ENCODE measurements at places on chromosomes 1 and 21.
A peak's percentile ranks its signal among the peaks of the same experiment; 100 is the strongest.

- no peak for DNase-seq
Measured at GRCh38 chr1:230972855-230973271, 5.8 kb downstream of the TTC13 start.

DNA sequence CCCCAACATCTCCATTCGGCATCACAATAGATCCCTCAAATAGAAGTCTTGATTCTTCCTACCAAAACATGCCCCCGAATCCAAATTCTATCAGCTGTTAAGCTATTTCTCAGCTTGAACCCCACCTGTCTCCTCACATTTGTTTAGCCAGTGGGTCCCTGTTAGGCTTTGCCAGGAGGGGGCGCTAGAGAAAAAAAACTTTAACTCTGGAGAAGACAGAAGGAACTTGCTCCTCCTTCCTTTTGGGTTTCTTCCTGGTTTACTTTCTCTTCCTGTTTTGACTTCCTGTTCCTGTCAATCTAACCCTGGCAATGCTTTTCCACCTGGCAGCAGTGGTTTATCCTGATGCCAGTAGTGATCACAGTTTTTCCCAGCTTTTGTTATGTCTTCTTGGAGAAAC lies 95.6 kb upstream of the KCNK1 start:
- no peak for DNase-seq

DNA sequence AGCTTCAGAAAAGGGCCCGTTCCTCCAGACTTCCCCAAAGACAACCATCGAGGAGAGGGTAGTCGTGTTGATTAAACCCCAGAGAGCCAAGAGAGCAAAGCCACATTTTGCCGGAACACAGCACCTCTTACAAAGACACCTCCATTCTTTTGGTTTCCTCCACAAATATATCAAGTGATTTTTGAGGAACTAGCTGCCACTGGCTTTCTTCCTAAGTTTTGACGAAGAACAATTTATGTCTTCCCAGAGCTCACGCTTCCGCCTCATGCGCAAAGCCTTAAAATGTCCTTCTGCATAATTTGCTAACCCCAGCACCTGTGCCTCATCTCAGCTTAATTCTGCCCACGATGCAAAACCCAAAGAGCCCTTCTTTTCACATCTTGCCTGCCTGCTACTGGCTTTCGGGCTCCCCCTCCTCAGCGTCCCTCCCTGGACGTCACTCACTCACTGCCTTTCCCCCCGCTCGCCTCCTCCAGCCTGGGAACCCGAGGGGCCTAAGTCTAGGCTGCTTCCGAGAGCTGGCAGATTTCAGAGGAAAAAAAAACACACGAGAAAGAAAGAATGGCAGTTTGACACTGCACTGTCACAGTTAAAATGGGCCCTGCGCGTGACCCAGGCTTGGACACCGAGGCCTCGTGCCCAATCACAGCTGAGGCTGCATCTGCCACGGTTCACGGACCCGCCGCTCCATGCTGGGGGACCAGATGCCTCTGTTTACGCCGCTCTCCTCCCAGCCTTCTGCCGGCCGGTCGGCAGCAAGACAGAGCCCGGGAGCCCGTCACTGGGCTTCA lies 77.6 kb upstream of the IFNAR2 start:
- DNase-seq = no peak

DNA sequence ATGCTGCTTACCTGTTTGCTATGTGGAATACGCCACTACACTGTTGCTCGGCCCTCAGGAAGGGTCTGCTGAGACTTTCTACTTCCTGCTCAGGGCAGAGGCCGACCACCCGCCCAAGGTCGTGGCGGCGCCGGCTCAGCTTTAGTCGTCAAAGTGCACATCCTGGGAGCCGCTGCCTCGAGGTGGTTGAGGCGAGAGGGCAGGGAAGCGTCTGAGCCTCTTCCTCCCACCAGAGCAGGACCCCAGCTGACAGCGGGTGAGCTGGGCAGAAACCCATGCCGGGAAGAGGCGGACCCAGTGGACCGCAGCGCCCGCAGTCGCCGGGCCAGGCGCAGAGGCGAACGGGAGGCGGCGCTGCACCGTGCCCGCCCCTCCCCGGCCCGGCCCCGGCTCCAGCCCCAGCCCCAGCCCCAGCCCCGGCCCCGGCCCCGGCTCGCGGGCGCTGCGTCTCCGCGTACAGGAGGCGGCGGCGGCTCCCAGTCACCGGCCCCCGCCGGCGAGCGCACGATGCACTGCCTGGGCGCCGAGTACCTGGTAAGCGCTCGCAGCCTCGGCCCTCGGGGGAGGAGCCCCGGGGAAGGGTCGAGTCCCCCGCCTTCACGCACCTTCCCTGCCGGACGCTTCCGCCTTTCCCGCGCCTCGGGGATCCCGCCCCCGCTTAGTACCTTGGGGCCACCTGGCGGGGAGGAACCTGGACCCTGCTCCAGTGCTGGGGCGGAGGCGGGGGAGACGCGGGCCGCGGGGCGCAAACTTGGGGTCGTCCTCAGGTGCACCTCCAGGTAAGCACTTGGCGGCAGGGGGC lies at the start of gene SLC44A3:
SLC44A3 (plus strand) TSS at position 413 of the 802 bp plus-strand sequence; CDS start at position 508, 95 bp downstream.
- DNase-seq = peak; percentile 31

GRCh38 chr1:35959304-35959703 lies 28.4 kb downstream of the AGO3 start:
- no peak for DNase-seq

DNA sequence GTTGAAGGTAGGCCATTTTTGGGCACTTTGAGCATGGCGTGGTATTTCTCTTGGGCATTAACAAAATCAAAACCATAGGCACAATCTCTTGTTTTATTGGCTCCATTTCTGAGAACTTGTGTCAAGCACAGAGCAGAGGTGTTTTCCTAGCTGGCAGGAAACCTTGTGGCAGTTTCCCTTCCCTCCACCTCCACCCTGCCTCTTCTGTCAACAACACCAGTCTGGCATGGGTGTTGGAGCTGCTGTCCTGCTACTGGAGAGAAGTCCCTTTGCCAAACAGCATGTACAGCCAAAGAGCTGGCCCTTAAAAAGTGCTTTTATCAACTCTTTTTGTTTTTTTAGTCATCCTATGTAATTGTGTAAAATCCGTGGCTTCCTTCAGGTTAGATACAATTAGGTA lies 16.0 kb downstream of the ATP1A1 start:
- DNase-seq = peak; percentile 72

DNA sequence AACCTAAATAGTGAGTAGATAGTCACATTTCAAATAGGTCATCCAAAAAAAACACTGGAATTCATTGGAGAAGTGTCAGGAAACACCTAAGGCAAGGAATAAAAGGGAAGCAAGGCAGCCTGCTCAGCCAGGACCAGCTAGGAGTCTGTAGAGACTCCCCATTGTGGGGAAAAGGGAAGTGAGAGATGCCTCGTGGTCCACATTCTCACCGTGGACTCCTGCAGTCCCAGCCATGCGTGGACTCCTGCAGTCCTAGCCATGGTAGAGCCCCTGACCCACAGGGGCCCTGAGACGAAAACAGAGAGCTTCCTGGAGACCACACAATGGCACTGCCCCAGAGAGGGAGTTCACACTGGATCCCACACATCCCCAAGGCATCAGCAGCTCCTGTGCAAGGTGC lies 97.5 kb downstream of the LRIG2 start:
- no peak for DNase-seq

GRCh38 chr1:158353303-158354075 lies at the start of gene CD1E:
Gene CD1E, plus strand, starts transcription at chr1:158353894. Its CDS starts 95 bp downstream, at chr1:158353989.
- DNase-seq = no peak

DNA sequence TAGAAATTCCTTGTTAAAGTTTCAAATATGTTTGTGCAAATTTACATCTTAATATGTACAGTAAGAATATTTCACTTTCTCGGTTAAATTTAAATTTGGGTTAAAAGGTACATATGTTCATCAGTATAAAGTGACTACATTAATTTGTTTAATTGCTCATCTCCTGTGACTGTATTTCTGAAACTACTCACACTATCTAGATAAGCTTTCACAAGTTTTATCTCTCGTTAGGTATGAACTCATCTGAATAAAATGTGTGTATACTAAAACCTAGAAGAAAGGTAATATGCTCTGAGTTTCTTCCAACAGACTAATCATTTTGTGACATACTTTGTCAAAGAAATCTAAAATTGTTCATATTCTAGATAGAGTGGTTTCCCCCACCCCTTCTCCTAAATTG lies 150.7 kb downstream of the PATJ start:
- DNase-seq = no peak

GRCh38 chr1:205004351-205004750 lies 38.7 kb upstream of the CNTN2 start:
- no peak for DNase-seq

GRCh38 chr1:100530880-100531487 lies 7.0 kb upstream of the GPR88 start:
- no peak for DNase-seq

- DNase-seq = no peak
Measured at GRCh38 chr1:237817277-237817676, 73.4 kb downstream of the ZP4 start.

- no peak for DNase-seq
Measured at GRCh38 chr1:66048011-66048410, 255.3 kb downstream of the PDE4B start.

- DNase-seq = no peak
Measured at GRCh38 chr1:22408230-22408629, 43.4 kb upstream of the ZBTB40 start.

DNA sequence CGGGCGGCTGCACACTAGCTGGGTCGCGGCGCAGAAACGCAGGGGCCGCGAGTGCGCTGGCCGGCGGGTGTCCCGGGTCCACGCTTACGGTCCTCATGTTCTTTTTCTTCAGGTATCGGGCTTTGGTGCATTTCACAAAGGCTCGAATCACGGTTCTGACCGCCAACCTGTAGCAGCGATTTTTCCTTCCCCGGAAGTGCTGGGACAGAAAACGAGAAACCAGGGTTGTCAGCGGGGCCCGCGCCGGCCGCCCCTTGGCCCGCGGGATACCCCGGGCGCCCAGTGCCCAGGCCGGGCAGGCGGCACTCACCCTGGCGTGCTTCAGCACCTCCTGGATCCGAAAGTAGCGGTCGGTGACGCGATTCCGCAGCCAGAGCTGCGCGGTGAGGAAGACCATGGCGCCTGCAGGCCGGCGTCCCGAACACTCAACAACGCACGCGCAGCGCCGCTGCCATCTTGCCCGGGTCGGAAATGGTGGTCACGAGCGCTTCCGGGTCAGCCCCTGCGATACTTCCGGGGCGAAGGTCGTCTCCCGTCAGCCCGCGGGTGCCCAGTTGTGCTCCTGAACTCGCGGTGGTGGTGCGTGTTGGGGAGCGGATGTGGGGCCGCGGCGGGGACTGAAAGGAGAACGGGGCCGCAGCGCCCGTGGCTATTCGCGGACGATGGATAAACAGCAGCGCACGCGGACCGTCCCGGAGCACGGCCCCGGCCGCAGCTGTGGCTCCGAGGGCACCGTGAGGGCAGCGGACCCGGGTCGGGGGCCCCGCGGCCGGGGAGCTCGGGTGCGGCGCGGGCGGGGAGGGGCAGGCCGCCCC lies at the start of gene MRPL20:
MRPL20 (minus strand) TSS at position 473 of the 815 bp plus-strand sequence; CDS start at position 397, 76 bp downstream.
- peak; percentile 91 for DNase-seq

Data from prostate gland (tissue), 2 donors.